Endothelial cell (in vitro differentiated cells): ENCODE measurements at places on chromosomes 7 and 10. TPM values are rescaled to one million over a fixed set of nuclear protein-coding genes. Genes with fewer than 3 reads are reported as not detected.

GRCh38 chr7:159017741-159018140, 126.9 kb downstream of the VIPR2 start:
- no peak for DNase-seq

DNA sequence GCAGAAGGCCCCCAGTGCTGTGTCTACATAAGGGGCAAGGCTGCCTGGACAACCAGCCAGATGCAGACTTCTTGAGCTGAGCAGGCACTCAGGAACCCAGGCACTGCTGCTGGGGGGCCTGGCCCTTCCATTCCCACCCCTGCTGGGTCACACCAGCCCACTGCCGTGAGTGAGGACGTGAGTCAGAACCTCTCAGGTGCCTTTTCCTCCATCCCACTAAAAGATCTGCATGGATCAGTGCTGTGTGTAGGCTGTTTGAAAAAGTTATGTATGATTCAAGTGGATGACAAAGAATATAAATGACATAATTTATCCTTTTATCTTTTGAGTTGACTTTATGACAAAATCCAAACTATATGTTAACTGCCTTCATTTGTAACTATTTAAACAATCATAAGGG, 499.3 kb downstream of the INHBA start:
- DNase-seq = no peak

Gene POT1
- 25.7 TPM for total RNA-seq

- DNase-seq = no peak
Measured at GRCh38 chr7:45048748-45049147, 40.0 kb downstream of the NACAD start.

DNA sequence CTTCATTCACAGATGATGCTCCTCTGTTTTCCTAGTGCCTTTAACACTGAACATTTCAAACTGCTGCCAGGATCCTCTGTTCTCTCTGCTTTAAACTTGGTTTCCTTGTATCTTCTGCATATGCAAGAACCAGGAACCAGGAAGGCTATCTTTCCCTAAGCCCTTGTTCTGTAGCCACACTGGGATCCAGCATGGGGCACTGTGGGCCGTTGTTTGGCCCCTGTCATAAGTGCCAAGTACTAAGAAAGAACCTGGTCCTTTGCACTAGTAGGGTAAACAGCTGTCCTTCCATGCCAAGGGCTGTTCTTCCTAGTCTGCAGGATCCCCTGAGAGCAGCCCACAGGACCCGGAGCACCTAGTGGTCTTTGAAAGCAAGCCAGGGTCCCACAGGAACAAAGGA, 49.0 kb upstream of the TRIM8 start:
- DNase-seq = no peak

- DNase-seq = no peak
Measured at GRCh38 chr10:30818010-30818660, 188.6 kb upstream of the LYZL2 start.

DNA sequence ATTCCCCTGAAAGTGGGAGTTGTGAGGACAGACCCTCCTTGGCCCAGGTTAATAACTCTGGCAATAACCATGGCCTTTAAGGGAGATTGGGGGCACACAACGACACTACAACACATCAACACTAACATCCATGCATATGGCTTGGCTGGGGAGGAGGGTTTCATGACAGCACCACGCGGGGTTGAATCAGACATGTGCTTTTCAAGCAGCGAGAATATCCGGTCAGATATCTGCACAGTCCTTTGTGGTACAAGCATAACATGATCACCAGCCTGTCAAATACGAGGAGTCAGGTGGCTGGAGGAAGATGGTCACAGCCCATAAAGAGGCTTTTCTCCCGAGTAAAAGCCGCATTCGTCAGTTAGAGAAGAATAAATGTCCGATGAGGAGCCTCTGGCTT, 13.1 kb upstream of the KLRG2 start:
- no peak for DNase-seq

Gene SLC39A12
- total RNA-seq = 0.10 TPM

- no peak for DNase-seq
Measured at GRCh38 chr7:111987886-111988285, 218.3 kb downstream of the DOCK4 start.

GRCh38 chr10:77452952-77453564, 184.6 kb downstream of the KCNMA1 start:
- no peak for DNase-seq

GRCh38 chr7:2715341-2716231, 27.6 kb downstream of the AMZ1 start:
- DNase-seq = no peak

DNA sequence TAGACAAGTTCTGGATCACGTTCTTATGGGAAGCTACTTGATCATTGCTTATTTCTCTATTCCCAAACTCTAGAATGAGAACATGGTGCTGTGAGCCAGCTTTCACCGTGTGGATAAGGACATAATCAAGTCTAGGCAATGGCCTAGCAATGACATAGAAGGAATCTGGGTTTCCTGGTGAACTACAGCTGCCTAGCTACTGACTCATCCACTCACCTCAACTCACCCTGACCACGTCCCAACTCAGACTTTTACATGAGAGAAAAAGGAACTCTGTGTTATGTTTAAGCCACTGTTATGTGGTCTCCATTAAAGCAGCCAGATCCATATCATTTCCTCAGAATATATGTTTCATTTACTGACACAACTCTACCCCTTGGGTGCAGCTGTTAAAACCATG, 18.8 kb upstream of the MET start:
- DNase-seq = no peak

DNA sequence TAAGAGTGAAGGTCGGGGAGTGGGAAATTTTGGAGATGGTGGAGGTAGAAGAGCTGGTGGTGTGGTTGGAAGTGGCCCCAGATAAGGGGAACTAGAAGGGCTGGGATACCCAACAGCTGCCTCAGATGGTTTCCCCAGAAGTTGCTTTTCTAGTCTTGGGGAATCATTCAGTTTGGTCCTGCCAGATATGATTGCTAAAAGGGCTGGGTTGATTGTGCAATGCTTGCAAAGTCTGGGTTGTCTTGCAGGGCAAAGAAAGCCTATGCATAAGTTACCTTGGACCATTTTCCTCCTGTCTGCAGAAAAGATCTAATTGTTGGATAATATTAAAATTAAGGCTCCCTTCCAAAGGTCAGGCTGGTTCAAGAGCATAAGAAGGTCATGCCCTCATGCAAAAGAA, 213.8 kb upstream of the ZNF804B start:
- no peak for DNase-seq

Gene TFEC
- total RNA-seq = 0.56 TPM

Gene MXI1
- total RNA-seq = 10.3 TPM

Gene TUBAL3
- total RNA-seq = not detected

GRCh38 chr7:2203766-2204300, 28.9 kb downstream of the MAD1L1 start:
- DNase-seq = no peak

- DNase-seq = no peak
Measured at GRCh38 chr7:14760730-14761478, 141.6 kb downstream of the DGKB start.

- no peak for DNase-seq
Measured at GRCh38 chr7:15658247-15658646, 28.2 kb downstream of the MEOX2 start.

- no peak for DNase-seq
Measured at GRCh38 chr10:79898597-79899325, 50.1 kb downstream of the SFTPD start.

- no peak for DNase-seq
Measured at GRCh38 chr7:36214608-36215456, 61.8 kb downstream of the EEPD1 start.

- DNase-seq = no peak
Measured at GRCh38 chr10:5927306-5927705, 37.3 kb downstream of the FBH1 start.

GRCh38 chr10:20237091-20237570, 420.9 kb downstream of the PLXDC2 start:
- no peak for DNase-seq

- no peak for DNase-seq
Measured at GRCh38 chr10:96613576-96613975, 26.8 kb upstream of the TM9SF3 start.

GRCh38 chr10:95234951-95235350, 40.9 kb downstream of the ACSM6 start:
- no peak for DNase-seq

Gene CPXM2
- 0.33 TPM for total RNA-seq

DNA sequence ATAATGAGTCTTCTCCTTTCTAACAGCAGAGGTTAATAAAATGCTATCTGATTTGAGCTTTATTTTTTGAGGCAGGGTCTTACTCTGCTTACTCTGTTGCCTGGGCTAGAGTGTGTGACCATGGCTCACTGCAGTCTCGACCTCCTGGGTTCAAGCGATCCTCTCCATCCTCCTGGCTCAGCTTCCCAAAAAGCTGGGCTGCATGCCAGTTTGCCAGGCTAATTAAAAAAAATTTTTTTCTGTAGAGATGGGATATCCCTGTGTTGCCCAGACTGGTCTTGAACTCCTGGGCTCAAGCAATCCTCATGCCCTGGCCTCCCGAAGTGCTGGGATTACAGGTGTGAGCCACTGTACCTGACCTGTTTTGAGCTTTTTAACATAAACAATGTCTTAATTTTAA, 56.7 kb downstream of the SCD start:
- no peak for DNase-seq

- no peak for DNase-seq
Measured at GRCh38 chr10:69048103-69048502, 39.8 kb upstream of the SRGN start.

GRCh38 chr7:27840760-27841364, 100.9 kb downstream of the TAX1BP1 start:
- no peak for DNase-seq

Gene DNAJB12
- total RNA-seq = 20.5 TPM

Gene IRF5
- 3.9 TPM for total RNA-seq

GRCh38 chr10:54434782-54435181, 366.2 kb downstream of the PCDH15 start:
- no peak for DNase-seq

Gene HOXA3
- total RNA-seq = 0.13 TPM

DNA sequence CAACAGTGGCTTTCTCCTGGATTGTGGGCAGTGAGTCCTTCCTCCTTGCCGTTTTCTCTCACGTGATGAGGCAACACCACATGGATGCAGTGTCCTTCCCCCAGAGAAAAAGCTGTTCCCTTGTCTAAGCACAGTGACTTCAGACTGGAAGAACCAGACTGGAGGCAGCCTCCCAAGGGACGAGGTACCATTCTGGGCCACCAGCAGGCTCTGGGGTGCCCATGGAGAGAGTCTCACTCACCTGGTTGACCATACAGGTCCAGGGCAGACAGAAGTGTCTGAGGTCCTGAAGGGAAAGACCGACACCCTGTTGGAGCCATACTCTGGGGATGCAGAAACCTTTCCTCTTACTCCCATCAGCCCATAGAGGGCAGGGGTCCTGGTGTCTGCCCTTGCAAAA, 69.2 kb upstream of the DOCK1 start:
- no peak for DNase-seq

GRCh38 chr7:39851466-39852045, 98.5 kb upstream of the CDK13 start:
- DNase-seq = no peak

GRCh38 chr10:132149271-132149670, 37.5 kb upstream of the DPYSL4 start:
- no peak for DNase-seq

DNA sequence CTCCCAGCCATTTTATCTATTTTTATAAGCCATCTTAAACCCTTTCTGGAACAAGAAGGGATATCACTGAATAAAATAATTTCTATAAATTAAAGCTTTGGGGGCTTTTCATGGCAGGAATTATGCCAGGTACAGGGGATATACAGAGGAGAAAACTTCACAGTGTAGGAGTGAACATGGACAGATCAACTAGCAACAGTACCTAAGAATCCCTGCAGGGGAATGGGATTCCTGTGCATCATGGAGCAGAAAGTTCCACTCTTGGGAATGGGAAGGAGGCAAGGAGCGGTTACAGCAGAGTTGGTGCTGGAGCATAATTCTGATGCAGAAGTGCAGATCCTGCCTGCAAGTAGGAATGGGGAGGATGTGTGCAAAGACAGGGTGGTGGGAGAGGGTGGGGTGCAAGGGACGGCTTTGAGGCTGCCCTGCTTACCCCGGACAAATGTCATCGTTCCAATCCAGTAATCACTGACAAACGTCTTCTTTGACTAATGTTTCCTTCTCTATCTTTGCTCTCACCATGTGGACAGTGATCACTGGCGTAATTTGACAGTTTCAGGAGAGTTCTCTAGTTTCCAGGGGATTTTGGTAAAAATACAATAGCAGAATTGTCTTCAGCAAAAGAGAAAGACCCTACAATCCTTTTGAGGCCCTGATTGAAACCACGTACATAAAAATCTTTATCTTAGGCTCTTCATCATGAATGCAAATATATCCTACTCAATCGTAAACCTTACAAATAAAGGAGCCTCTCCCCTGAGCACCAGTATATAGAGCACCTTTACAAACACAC, 196.7 kb downstream of the HECW1 start:
- no peak for DNase-seq

GRCh38 chr10:129534826-129535225, 67.8 kb downstream of the MGMT start:
- no peak for DNase-seq

- no peak for DNase-seq
Measured at GRCh38 chr10:60654813-60655464, 123.3 kb upstream of the CDK1 start.

GRCh38 chr10:61942604-61943461, 41.3 kb downstream of the ARID5B start:
- DNase-seq = no peak

- no peak for DNase-seq
Measured at GRCh38 chr7:290554-291372, 793 bp downstream of the FOXL3 start.

Gene TWIST1
- 2.4 TPM for total RNA-seq
